ENCODE measurements at places on chromosomes 2 and 18.
A peak's percentile ranks its signal among the peaks of the same experiment; 100 is the strongest.

DNA sequence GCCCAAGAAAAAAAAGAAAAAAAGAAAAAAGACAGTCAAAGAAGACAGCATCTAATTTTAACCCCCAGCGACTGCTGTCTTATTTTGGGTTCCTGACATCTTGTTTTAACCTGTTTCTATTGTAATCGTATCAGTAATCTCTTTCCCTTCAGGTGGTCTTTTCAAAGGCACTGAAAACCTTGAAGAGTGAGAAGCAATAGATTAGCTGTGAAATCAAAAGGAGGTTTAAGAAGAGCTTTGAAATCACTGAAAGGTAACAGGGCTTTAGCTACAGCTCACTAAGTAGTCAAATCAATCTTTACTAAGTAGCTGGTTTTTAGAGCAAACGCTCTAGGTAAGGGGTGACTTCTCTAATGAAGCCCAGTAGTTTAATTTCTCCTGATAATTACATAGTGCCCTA lies 5.4 kb upstream of the TANC1 start:
- no peak for DNase-seq

- DNase-seq, result peak; percentile 86
These were observed 45.2 kb upstream of the GCG start for GRCh38 chr2:162197069-162197825.

DNA sequence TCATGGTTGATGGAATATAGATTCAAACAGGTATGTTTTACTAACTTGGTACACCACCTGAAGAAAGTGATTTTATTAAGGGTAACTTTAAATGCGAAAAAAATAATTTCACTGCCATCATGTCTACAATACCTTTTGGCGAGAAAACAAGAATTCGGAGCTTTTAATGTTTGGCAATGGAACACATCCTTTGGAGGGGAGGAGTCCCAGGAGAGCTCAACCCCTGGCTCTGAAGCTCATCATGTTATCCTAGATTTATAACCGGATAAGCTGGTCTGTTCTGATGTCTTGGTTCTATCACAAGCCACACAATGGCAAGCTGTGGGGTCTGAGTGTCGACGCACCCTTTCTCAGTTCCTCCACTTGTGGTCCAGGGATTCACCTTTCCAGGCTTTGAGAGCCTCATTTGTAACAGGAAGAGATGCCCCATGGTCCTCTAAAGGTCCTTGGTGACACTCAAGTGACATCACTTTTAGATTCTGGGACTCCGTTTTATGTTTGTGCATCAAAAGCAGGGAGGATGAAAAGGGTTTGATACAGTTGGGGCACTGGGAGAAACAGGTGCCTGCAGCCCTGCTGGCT lies 172.7 kb downstream of the BCL2 start:
- DNase-seq, result no peak

- no peak for DNase-seq
These were observed 183.1 kb downstream of the STK39 start for GRCh38 chr2:168064011-168064998.

DNA sequence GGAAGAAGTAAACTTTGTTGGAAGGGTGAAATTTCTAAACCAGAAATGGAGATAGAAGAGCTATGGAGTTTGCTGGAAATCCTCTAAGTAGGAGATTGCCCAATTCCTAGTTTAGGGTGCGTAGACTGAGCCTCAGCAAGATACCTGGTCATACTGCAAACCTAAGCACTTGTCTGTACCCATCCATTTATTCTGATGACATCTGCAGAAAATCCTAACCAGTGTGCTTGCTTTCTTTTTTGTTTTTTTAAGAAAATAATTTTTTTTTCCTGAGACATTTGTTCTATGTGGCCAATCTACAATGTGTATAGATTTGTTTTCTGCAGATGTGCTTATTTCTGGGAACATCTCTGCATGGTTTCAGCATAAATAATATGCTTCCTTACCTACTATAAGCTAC lies 144.7 kb downstream of the LYPD6B start:
- DNase-seq, result no peak

DNA sequence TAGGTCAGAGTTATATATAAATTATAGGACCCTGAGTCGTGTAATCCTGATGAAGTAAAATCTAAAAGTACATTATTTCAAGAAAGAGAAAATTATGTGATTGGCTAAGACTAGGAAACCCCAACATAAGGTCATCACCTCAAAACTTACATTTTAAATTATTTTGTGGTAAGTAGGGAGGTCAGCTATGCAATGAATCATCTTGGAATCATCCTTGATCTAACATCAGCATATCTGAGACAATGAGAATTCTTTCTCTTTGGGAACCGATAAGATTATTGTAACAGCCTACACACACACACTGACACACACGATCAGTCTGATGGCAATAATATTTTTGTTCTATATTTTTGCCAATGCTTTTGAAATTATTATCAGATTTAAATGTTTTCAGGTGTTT lies 904.8 kb upstream of the CHAC2 start:
- DNase-seq, result peak; percentile 90

All from iris pigment epithelial cell (primary cell).